ENCODE measurements at places on chromosomes 13 and 19.
A peak's percentile ranks its signal among the peaks of the same experiment; 100 is the strongest.

- peak; percentile 53 for DNase-seq
These were observed 2.5 kb downstream of the MAP1S start for GRCh38 chr19:17721821-17722220.

DNA sequence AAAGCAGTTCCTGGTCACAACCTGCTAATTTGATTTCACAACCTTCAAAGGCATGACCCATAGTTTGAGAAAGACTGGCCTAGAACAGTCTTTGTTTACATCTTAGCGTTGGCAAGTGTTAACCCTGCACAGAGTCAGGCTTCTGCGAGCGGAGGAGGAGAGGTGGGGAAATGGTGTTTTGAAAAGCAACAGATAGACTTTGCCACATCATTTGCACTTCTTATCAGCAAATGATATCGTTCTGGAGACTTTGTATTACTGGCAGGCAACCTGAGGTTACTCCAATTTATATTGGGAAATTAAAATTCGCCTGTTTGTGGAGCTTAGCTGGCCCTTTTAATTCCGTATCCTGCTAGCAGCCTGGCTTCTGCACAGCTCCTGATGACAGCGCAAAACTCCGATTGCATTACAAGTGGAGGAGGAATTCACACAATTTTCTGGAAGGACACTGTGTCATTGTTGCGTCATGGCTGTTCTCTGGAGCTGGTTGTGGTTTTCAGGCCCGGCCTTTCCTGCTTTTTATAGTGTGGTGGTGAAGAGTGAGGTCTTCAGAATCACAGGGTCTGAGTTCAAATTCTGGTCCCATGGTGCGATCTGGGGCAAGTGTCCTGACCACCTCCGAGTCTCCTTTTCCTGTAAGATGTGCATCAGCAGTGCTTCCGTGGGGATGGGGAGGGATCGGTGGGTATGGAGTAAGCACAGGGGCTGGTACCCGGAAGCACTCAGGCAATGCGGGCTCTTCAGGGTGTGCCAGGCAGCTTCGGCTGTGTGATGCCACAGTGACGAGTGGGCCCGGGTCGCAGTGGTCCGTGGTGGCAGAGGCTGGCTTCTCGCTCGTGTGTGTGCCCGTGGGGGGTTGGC lies 49.1 kb upstream of the EHD2 start:
- peak; percentile 95 for DNase-seq

GRCh38 chr13:39401046-39401705 lies 201.8 kb downstream of the LHFPL6 start:
- peak; percentile 63 for DNase-seq

- DNase-seq, result no peak
These were observed 524.2 kb upstream of the NBEA start for GRCh38 chr13:34417896-34418295.

DNA sequence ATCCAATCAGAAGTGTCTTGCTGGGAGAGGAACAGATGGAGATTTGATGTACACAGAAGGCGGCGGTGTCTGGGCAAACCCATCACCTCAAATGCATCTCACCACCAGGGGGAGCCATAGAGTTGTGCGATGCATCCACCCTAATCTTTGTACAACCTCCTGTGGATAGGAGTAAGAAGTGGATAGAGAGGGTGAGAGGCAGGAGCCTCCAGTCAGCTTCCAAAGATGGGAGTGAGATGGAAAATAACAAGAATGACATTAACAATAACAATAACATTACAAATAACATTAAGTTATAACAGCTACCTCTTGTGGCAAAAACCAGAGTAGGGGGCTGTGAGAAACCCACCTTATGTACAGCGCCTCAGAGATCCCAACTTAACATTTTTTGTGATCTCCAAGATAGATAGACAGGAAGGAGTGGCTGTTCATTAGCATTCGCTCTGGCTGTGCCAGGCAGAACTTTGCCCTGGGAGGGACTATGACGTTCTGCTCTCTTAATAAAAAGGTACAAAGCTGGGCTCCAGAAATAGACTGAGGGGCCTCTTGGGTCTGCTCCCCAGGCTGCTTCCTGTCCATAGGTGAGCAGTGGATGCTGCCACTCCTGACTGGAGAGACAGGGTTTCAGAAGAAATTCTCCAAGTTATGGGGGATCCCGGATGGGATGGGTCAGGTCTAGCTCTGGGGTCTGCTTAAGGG lies 5.2 kb upstream of the CEACAM18 start:
- DNase-seq, result peak; percentile 50

DNA sequence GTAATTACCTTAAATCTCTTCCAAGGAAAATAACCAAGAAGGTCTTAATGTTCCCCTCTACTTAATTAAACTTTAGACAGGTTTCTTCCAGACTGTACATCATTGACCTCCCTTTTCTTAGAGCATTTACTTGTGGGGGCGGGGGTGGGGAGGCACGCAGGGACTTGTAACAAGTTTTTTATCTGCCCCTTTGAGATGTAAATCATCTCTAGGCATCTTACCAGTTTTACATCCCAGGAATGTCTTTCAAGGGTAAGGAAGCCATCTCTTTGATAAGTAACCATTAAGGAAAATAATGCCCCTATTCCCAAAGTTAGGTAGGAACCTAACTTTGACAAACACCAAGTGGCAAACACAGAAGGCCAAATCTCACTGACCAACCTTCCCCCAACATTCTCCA lies 528.6 kb downstream of the SUCLA2 start:
- DNase-seq, result no peak

- no peak for DNase-seq
These were observed 47.9 kb downstream of the ZNF99 start for GRCh38 chr19:22735911-22736645.

DNA sequence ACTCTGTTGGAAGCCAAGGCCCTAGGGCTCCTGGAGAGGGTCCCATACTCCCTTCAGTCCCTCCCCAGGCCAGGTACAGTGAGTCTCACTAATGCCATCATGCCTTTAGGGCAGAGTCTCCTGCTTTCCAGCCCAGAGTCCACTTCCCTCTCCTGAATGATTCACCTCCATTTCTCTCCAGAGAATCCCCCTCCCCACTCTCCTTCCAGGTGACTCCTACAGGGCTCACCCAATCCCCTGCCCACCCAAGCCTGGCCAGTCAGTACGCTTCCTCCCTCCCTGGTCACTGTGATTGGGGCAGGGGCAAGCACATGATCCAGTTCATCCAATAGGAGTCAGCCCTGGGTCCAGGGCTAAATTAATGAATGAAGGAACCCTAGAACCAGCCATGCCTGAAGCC lies 35.0 kb upstream of the PNMA8B start:
- no peak for DNase-seq

DNA sequence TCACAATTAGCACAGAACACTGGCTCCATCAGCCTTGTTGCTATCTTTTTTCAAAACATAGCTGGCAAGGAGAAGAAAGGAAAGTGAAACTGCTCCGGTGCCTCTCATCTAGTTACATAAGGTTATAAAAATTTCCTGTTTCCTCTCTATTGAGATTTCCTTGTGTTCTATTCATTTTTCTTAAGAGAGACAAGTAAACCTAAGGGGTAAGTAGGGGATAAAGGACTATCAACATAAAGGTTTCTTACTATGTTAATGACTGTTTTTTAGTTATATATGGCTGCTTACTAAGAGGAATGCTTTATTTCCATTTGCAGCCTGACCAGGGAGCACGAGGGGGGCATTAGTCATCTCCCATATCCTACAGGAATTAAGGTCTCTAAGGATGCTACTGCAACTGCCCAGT lies 73.2 kb upstream of the MLNR start:
- peak; percentile 16 for DNase-seq

DNA sequence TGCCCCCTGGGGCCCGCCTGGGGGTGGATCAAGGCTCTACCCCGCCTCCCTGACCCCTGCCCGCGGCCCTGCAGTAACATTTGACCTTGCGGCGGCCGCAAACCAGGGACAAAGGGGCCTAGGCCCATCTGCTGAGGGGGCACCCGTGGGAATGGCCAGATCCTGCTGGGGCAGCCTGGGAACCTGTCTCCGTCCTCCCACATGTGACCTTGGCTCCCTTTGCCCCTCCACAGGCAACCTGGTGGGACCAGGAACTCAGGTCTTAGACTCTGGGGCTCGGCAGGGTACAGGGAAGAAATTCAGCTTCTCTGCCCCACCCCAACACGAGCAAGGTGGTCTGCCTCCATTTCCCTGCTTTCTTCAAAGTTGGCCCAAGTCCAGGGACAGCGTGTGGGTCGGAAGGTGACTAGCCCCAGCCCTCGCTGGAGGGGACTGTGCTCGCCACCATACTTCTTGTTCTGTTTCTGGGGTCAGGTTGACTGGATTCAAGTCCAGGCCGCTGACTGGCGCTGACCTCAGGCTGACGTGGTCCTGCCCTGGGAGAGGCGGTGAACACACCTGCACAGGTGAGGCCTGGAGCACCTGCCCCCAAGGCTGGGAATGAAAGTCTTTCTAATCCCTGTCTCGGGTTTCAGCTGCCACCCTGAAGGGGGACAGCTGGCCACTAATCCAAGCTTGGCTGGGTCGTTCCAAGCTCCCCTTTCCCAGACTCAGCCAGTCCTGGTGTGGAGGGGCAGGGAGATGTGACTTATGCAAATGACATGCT lies 2.5 kb upstream of the NR2F6 start:
- DNase-seq, result no peak

DNA sequence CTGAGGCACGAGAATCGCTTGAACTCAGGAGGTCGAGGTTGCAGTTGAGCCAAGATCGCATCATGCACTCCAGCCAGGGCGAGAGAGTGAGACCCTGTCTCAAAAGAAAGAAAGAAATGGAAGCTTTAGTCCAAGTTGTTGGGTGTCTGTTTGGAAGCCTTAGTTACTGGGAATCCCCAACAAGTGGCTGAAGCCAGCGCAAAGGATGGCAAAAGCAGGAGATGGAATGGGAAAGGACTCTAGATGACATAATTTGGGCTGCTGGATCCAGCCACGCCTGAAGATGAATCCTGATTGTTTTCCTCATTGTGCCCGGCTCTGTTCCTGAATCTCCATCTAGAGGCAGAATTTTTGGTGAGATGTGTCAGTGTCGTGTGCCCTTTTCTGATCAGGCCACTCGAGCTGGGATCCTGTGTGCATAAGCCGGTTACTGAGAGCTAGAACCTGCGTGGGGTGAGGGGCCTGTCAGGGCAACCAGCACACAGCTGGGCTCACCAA lies 18.1 kb downstream of the CEBPA start:
- no peak for DNase-seq

DNA sequence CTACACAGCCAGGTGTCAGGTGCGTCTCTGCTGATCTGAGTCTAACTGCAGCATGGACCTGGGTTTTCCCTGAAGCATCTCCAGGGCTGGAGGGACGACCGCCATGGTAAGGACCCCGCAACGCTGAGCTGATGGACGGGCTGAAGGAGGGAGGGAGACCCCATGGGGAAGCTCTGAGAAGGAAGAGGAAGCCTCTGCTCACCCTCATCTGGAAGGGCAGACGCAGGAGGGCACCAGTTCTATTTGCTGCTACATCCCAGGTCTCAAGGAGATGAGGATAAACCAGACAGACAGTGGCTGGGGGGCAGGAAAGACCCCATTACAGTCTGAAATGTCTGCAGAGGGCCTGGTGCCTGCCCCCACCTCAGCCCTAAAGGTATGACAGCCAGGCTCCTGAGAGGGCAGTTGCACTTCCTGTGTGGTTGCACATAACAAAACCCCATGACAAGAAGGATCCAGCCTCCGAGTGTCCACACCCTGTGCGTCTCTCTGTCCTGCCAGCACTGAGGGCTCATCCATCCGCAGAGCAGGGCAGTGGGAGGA lies at the start of gene LILRA2:
LILRA2 (plus strand) TSS at position 461 of the 543 bp plus-strand sequence. CDS start 89 bp downstream, outside the sequence.
- no peak for DNase-seq

- peak; percentile 86 for DNase-seq
These were observed 190.1 kb downstream of the KLF5 start for GRCh38 chr13:73248711-73249580.

DNA sequence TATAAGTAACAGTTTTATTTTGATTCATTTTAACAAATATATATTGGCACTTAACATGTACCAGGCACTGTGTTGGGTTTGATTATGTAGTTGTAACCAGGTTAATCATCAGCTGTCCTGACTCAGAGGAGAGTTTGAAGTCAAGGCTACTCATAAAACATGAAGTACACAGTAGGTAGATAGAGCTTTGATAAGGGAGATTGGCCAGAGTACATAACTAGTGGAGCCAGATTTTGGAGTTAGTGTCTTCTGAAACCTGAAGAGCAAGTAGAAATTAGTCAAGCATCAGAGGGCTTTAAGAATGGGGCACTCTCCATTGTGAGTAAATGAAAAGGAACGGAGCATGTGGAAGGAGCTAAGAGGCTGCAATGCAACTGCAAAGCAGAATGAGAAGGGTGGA lies 333.9 kb downstream of the RFC3 start:
- no peak for DNase-seq

DNA sequence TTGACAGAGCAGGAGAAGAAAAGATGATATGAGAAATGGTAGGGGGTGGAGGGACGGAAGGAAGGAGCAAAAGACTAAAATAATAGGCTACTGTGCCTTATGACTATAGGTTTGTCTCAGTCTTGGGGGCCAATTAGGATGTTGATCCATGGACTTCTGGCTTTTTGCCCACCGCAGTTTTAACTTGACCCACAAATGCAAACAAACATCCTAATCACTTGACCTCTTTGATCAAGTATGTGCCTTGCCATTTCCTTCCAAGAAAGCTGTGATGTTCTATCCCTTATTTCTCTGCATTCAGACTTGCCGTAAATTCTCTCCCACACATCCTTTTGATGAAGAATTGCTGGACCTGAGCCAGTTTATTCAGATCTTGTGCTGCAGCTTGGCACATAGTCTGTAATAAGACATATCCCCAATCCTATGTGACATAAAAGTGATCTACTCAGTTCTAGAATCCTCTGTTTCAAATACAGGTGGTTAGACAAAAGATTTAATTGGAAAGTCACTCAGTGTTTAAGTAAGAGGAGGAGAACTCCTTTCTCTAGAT lies 62.8 kb downstream of the TPT1 start:
- DNase-seq, result no peak

DNA sequence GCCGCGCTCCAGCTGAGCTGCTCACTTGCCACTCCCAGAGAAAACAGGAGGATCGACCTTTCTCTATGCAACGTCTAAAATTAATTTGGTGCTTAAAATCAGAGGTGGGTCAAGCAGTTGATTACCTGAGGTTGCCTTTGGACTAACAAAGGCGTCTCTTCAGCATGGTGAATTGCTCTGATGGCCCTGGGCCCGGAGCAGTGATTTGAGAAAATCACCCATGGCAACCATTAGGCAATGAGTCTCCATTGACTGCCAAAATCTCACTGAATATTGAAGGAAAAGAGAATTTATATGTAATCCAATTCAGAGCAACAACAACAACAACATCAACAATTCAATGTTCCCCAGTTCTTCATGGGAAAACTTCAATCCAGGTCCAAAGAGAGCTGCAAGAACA lies 61.8 kb downstream of the IRS2 start:
- no peak for DNase-seq

GRCh38 chr19:13700621-13701020 lies 63.7 kb upstream of the MRI1 start:
- DNase-seq, result no peak

GRCh38 chr19:31254180-31254551 lies 95.1 kb downstream of the TSHZ3 start:
- peak; percentile 86 for DNase-seq

- no peak for DNase-seq
These were observed 5.5 kb downstream of the BRSK1 start for GRCh38 chr19:55289117-55289796.

DNA sequence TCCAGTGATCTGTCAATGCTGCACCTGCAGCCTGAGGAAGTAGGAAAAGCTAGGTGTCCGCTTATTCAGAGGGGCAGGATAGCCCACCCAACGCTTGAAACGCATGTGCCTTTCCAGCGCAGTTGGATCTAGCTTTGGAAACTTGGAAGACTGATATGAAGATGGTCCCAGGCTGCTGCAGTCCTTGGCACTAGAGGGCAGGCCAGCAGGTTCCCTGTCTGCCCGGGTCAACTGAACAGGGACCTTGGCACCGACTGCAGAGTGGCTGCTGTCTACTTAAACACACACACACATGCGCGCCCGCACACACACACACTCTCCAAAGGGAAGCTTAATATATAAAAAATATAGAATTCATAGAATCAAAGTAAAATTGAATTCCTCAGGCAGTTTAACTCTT lies 100.0 kb downstream of the TSHZ3 start:
- no peak for DNase-seq

All from mammary epithelial cell (primary cell).